Foreskin keratinocyte (primary cell): ENCODE measurements at places on chromosomes 7 and 10. TPM values are rescaled to one million over a fixed set of nuclear protein-coding genes. Genes with fewer than 3 reads are reported as not detected.

The AMPH gene
- total RNA-seq = not detected in 2 replicates

DNA sequence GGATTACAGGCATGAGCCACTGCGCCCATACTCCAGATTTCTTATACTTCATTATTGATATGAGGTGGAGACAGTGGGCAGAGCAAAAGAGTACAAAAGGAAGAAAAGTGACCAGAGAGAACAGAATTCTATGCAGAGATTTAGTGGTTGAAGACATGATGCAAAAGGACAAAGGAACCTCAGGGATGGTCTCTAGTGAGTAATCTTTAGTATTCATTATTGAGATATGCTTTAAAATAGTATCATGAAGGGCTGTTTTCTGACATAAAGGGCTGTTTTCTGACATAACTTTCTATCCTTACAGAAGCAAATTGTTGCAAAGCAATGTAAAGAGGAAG is 81.2 kb upstream of the OIT3 start:
- DNase-seq = no peak

DNA sequence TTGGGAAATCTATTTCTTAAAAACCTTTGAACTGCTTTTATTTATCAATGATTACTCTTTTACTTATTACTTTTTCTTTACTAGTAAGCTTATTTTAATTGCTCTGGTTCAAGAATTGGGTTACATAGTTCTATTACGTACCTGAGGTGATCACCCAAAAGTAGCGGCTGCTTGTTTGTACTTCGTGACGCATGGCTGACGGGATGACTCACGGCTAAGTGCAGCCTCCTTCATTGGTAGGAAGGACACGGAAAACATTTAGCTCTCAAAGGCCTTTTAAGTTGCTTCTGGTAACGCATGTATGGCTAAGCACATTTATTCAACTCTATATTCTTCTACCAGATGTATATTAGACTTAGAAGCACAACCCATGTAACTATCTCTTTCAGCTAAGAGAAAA is 285.8 kb upstream of the SP4 start:
- no peak for DNase-seq

DNA sequence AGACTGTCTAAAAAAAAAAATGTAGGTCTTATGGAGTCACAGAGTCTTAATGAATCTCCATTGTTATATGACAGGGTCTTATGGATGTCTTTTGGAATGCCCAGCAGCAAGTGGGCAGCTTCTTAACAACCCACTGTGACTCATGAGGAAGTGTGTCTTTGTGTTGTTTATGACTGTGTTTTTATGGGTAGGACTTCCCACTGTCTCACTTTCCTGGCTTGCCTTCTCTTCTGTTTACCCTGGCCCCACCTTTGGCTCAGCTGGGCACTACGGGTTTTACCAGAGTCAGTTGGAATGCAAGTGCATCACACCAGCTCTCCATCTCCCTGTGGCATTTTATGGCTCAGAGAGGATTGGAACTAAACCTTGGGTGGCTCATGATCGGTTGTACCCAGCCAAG is 580.5 kb downstream of the AUTS2 start:
- DNase-seq = peak; percentile 40
